ENCODE measurements at places on chromosomes 12 and 14.

DNA sequence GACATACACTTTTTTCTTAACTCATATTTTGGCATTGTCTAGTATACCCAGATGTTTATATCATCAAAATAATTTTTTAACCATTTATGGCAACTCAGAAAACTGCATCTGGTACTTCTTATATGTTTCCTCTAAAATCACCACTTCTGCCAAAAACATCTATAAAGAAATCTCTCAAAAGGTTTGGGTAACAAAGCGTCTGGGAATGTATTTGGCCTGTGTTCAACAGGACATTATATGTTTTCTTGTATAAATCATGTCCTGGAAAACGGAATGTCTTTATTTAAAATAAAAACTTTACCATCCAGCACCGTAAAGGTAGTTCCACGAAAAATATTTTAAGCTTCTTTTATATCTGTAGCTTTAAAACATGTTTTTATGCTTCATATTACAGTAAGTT lies 36.1 kb upstream of the FBLN5 start:
- no peak for DNase-seq

DNA sequence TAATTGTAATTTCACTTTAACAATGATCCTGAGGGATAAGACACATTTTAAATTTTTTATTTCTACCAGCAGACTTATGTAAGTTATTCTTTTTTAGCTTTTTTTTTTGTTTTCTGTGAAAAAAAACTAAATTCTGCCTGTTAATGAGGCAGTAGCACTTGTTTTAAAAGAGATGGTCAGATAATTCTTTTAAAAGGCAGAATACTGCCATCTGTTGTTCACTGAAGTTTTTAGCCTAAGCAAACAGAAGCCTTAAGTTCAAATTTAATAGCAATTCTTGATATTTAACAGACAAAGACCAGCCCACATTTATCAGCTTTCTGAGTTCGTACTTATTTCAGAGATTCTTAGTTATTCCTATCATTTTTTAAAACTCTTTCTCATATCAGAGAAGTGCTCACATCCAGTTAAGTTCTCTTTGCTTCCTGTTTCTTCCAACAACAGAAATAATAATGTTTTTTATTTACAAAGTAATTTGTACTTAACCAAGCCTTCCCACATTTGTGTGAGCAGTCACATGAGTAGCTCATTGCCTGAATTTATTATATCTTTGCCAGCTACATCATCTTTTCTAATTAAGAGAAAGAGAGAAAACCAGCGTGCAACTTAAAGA lies 93.4 kb upstream of the SLCO1C1 start:
- no peak for DNase-seq

DNA sequence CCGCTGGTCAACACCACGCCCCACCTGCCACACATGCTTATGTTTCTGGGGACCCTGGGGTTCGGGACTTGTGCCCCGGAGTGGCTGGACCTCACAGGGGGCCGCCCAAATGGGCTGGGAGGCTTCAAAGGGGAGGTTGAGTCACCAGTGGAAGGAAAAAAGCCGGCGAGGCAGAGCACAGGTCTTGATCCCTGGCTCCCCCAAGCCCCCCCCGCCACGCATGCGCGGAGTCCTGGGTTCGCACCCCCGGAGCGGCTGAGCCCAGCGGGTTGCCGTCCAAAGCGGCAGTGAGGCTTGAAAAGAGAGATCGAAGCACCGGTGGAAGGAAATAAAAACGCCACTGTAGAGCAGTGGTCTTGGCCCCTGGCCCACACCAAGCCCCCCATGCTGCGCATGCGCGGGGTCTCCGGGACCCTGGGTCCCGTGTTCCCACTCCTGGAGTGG lies 313.5 kb downstream of the ALG10 start:
- DNase-seq, result no peak

DNA sequence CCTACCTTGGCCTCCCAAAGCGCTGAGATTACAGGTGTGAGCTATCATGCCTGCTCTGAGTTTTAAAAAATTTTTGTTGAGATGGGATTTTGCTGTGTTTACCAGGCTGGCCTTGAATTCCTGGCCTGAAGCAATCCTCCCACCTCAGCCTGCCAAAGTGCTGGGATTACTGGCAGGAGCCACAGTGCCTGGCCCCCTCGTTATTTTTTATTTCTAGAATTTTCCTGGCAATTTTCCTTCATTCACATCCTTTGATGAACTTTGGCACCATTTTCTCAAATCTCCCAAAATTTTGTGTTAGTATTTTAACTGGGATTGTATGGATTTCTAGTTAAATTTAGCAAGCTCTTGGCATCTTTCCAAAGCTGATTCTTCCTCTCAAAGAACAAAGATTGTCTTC lies 24.6 kb upstream of the SCARB1 start:
- no peak for DNase-seq

- no peak for DNase-seq
Observed at GRCh38 chr12:69620921-69621320, 10.2 kb upstream of the LRRC10 start.

GRCh38 chr14:77883131-77883846 lies 83.4 kb downstream of the ADCK1 start:
- no peak for DNase-seq

DNA sequence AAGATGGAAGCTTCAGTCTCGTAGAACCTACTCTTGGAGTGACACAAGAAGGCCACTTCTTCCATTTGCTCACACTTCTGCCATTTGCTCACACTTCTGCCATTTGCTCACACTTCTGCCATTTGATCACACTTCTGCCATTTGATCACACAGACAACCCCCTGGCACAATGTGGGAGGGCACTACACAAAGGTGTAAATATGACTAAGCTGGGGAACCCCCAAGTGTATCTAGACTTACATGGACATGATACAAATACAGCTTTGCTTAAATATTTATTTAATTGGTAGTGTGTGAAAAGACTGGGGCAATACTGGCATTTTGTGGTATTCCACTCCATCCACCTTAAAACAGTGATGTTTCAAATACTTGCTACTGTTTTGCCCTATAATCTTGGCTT lies 296.2 kb upstream of the PPFIA2 start:
- DNase-seq, result no peak

GRCh38 chr12:55850893-55851292 lies 8.2 kb upstream of the MMP19 start:
- DNase-seq, result no peak

- no peak for DNase-seq
Observed at GRCh38 chr12:86256163-86256562, at the start of gene MGAT4C. Gene MGAT4C (minus strand): TSS chr12:86256391.

DNA sequence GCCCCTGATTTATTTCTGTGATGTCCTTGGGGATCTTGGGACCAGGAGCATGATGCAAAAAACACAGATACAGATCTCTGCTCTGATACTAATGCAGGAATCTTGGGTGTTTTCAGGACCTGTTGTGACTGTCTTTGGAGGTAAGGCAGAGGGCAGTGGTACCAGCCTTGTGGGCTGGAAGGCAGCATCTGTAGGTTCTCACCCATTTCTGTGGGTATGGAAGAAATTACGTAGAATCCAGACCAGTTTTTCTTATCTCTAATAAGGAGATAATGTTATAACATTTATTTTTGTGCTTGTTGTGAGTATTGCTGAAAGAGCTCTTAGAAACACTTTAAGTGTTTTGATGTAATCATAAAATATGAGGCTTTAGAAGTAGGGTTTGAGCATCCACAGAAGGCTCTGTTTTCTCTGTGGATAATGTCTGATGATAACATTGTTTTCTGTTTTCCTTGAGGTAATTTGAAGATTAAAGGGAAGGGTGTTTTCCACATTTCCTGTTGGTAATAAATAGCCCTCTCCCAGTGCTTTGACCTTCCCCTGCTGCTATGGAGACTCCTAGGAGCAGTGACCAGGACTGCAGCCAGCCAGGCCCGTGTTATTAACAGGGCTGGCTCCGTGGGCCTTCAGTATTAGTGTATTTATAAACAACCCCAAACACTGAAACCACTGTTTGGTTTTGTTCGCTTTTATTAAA lies 9.4 kb upstream of the DCP1B start:
- DNase-seq, result no peak

DNA sequence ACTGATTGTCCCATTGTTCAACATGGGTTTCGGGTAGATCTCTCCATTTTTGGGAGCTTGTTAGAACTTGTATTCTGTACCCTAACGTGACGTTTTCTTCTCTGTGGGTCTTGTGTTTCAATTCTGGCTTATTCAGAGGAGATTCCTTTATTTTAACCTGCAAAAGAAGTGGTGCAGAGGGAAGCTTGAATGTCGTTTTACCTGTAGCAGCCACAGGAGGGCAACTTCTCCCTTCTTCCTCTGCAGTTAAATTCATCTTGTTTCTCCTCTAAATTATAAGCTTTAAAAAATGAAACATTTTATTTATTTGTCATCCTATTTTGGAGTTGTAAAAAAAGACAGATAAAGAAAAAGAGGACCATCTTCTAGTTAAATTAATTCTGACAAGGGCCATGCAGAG lies 13.7 kb upstream of the CLEC4D start:
- DNase-seq, result no peak

DNA sequence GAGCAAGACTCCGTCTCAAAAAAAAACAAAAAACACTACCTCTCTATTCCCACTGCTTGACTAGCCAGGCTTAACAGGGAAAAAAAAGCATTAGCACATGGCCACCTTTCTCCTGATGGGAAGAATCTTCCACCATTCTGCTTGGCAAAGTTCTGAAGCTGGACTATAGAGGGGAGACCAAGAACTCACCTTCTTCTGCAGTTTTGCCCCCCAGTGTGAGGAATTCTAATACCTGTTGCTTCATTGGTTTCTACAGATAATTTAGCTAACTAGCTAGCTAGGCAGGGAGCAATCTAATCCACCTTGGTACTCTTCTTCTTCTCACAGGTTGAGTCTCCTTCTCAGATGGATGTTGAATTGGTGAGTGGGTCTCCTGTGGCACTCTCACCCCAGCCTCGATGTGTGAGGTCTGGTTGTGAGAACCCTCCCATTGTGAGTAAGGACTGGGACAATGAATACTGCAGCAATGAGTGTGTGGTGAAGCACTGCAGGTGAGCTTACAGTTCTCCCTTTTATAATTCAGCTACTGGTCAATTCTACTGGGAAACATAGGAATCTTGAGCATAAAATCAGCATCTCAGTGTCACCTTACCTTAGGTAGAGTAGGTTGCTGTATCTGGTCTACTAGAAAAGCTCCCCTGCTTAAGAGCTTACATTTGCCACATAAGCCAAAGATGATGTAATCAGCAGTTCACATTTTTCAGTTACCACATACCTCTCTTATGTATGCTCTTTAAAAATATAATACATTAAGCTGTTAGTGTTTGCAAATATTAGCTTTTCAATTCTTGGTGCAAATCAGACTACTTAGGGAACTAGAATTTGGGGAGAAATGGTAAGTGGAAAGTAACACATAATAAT lies 16.0 kb downstream of the METTL3 start:
- no peak for DNase-seq

- no peak for DNase-seq
Observed at GRCh38 chr14:79111987-79112501, 941.9 kb downstream of the NRXN3 start.

DNA sequence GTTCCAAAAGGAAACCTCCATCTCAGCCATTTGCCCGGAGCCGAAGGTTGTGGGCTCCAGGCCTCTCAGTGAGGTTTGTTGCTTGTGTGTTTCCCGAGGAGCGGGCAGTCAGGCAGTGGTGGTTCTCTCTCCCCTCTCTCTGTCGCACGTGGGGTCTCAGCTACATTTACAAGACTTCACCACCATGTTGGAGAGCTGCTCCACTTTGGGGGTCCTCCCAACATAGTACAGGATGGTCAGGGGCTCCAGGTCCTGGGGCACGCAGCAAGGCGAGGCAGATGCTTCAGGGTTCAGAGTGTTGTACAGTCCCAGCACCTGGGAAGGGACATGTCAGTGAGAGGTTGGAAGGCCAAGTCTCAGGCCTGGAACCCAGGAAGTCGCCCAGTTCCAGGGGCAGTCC lies 22.8 kb downstream of the TGFB3 start:
- DNase-seq, result no peak

- DNase-seq, result no peak
Observed at GRCh38 chr12:76694369-76694768, 69.5 kb upstream of the ZDHHC17 start.

- DNase-seq, result no peak
Observed at GRCh38 chr12:120849765-120850164, 54.4 kb downstream of the SPPL3 start.

GRCh38 chr14:34227834-34228649 lies 234.0 kb downstream of the SPTSSA start:
- DNase-seq, result no peak

DNA sequence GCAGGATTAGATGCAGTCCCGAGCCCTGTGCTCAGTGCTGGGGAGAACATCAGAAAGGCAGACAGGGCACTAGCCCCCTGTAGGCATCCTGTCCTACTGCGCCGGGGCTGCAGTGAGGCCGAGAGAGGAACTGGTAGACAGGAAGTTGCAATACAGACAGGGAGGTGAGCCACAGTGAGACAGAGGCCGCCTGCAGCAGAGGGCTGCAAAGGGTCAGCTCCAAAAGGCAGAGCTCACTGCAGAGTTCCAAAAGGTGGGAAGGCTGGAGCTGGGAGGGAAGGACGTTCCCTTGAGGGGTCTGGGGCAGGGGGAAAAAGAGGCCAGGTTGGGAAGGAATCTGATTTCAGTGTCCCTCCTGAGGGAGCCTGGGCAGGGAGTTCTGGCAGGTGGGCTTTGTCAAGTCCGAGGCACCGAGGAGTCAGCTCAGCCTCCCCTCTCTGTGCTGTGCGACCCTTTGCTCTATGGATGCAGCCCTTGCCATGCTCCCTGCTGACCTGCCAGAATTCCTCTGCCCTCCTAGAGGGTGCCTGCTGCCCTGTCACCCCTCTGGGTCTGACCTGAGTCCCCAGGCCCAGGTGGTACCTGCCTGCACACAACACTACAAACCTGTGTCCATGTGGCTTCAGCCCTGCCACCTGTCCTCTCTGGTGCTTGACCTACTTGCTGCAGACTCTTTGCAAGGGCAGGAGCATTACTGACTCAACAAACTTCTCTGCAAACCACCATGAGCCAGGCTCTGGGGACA lies 63.5 kb downstream of the PRMT8 start:
- DNase-seq, result no peak

GRCh38 chr12:51774933-51775332 lies 73.6 kb downstream of the FIGNL2 start:
- DNase-seq, result no peak

- DNase-seq, result no peak
Observed at GRCh38 chr14:68777644-68778043, 15.2 kb downstream of the ZFP36L1 start.
